Right lobe of liver (tissue), 6 donors: ENCODE measurements at places on chromosomes 7 and 10. TPM values are rescaled to one million over a fixed set of nuclear protein-coding genes. Genes with fewer than 3 reads are reported as not detected.

- no peak overlapping the region for H3K27ac ChIP-seq
- no peaks in the 10 kb centered on the region for H3K4me1 ChIP-seq
- DNase-seq: no peak
- no peak overlapping the region for H3K4me3 ChIP-seq
- no peaks in the 10 kb centered on the region for H3K36me3 ChIP-seq
Measured at GRCh38 chr10:24737001-24737400, 13.3 kb upstream of the ARHGAP21 start.

- no peaks in the 10 kb centered on the region for H3K27me3 ChIP-seq
- no peaks in the 10 kb centered on the region for H3K36me3 ChIP-seq
- no peaks in the 10 kb centered on the region for H3K4me1 ChIP-seq
- DNase-seq: no peak
- H3K4me3 ChIP-seq: no peak overlapping the region
- no peak overlapping the region for H3K27ac ChIP-seq
Measured at GRCh38 chr10:110686949-110687348, 42.8 kb downstream of the RBM20 start.

DNA sequence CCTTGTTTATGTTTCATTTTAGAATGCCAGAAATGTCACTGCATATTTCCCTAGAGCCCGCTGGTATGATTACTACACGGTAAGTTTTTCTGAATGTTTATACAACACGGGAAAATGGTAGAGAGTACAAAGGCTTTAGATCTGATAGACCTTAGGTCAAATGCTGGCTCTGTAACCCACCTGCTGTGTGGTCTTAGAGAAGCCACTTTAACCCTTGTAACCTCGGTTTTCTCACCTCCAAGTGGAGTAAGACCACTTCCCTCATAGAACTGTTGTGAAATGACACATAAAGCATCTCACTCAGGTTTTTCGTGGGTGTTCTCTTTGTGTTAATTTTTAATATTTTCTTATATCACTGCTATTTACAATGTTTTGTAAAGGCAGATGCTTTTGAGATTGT, 13.9 kb upstream of the MGAM2 start:
- no peaks in the 10 kb centered on the region for H3K4me1 ChIP-seq
- H3K27me3 ChIP-seq: no peaks in the 10 kb centered on the region
- no peak overlapping the region for H3K4me3 ChIP-seq
- DNase-seq: no peak

DNA sequence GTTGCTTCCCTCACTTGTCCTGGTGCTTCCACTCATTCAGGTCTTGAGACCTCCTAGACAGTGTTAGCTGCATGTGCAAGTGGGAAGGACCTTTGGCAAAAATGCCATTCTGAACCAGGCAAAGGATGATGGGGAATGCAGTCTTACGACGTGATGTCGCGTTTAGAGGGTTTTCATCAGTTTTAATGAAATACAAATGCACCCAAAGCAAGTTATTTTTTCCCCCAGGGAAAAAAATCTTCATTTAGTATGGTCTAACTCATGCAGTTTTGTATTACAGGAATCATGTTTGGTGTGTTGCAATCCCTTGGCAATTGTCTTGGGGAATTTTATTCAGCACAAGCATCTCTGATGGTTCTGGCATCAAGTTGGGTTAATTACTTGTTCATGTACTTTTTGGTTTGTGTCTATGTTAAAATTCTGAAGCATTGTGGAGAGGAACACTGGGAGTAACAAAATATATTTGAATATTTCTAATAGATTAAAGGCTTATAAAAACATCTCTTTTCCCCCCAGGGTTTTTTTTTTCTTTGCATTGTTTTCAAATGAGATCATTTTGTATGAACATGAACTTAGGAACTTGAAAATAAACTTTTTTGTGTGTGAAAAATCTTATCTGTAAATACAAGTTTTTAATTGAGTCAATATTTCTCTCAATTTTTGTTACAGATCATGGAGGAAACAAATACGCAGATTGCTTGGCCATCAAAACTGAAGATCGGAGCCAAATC, 188.9 kb downstream of the BICC1 start:
- DNase-seq: no peak
- no peaks in the 10 kb centered on the region for H3K27me3 ChIP-seq
- no peaks in the 10 kb centered on the region for H3K4me1 ChIP-seq
- H3K27ac ChIP-seq: no peak overlapping the region
- H3K36me3 ChIP-seq: no peaks in the 10 kb centered on the region

Gene ITIH2
- total RNA-seq: 437 TPM

Gene BNIP3
- 93.1 TPM for total RNA-seq
